ENCODE measurements at places on chromosomes 6 and 20.
A peak's percentile ranks its signal among the peaks of the same experiment; 100 is the strongest.

GRCh38 chr6:6560909-6561308 lies 27.6 kb upstream of the LY86 start:
- no peak for DNase-seq

- DNase-seq, result no peak
Measured at GRCh38 chr6:145865175-145865574, 50.6 kb upstream of the FBXO30 start.

GRCh38 chr6:41732591-41733359 lies 2.6 kb downstream of the TFEB start:
- peak; percentile 85 for DNase-seq

GRCh38 chr6:146851837-146852236 lies 253.1 kb downstream of the ADGB start:
- DNase-seq, result no peak

- DNase-seq, result no peak
Measured at GRCh38 chr20:2162823-2163166, 61.2 kb downstream of the STK35 start.

- no peak for DNase-seq
Measured at GRCh38 chr6:155201461-155202226, 62.2 kb upstream of the CLDN20 start.

GRCh38 chr6:135227349-135227748 lies 46.2 kb downstream of the MYB start:
- no peak for DNase-seq

- no peak for DNase-seq
Measured at GRCh38 chr6:12522347-12522746, 194.2 kb upstream of the PHACTR1 start.

- no peak for DNase-seq
Measured at GRCh38 chr6:66161546-66162108, 454.6 kb upstream of the EYS start.

DNA sequence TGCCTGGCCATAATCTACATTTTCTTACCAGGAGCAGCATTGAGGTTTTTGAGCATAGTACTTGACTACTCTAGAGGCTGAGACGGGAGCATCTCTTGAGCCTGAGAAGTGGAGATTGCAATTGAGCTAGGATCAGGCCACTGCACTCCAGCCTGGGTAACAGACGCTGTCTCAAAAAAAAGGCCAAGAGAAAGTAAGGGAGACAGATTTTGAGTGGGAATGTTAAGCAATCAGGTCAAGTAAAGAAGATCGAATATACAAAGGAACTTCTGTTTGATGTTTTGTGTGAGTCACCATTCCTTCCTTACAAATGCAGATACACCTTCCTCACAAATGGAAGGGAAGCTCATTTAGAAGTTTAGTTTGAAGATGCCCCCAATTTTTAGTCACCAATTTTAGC lies 4.4 kb downstream of the PNRC1 start:
- DNase-seq, result no peak

DNA sequence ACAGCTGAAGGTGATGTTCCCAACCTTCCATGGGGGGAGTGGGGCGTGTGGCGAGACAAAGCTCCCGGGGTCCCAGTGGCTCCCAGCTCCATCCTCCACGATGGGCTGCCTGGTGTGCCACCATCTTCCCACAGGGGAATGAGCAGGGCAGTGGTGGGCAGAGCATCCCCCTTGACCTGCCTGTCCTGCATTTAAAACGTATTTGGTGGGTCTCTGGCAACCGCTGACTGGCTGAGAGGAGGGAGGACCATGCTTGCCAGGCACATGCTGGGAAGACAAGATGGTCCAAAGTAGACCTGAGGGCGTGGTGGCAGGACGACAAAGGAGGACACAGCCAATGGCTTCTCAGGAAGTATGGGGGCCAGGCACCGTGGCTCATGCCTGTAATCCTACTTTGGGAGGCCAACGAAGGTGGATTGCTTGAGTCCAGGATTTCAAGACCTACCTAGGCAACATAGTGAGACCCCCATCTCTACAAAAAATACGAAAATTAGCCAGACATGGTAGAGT lies 4.9 kb downstream of the TLDC2 start:
- DNase-seq, result no peak

GRCh38 chr6:57040011-57040410 lies 6.5 kb upstream of the KIAA1586 start:
- no peak for DNase-seq

DNA sequence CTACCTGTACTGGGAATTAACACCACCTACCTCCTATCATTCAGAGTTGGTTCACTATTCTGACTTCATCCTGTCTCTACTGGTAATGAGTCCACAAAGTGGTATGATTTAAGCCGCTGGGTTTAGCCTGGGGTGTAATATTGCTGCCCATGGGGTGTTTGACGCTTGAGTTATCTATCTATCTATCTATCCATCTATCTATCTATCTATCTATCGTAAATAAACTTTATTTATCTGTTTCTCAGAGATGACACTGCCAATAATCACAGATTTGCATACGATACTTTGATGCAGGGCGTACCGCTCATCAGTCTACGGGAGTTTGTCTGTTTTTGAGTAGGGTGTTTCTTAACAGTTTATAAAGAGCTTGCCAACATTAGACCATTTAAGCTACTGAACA lies 73.6 kb upstream of the ZNF184 start:
- no peak for DNase-seq

All from posterior cingulate gyrus (tissue), 11 donors.